A549 (cell line): ENCODE measurements at places on chromosomes 11 and 22. TPM values are rescaled to one million over a fixed set of nuclear protein-coding genes. Genes with fewer than 3 reads are reported as not detected.

The MYH9 gene
- 158 to 215 TPM (median 167 TPM) in 3 replicates for polyA plus RNA-seq

The SCGB2A2 gene
- polyA plus RNA-seq, result not detected in 3 replicates

GRCh38 chr11:115297330-115297729, 206.9 kb downstream of the CADM1 start:
- no peak for DNase-seq

- DNase-seq, result no peak
Observed at GRCh38 chr22:37418627-37419369, 8.5 kb downstream of the ELFN2 start.

- DNase-seq, result no peak
Observed at GRCh38 chr11:12765428-12765827, 91.2 kb downstream of the TEAD1 start.

- no peak for DNase-seq
Observed at GRCh38 chr11:132052342-132052741, 681.9 kb downstream of the NTM start.

- no peak for DNase-seq
Observed at GRCh38 chr11:1881442-1882264, 10.0 kb downstream of the PRR33 start.

The KCNC1 gene
- polyA plus RNA-seq, result 0.05 to 0.18 TPM (median 0.08 TPM) in 3 replicates

DNA sequence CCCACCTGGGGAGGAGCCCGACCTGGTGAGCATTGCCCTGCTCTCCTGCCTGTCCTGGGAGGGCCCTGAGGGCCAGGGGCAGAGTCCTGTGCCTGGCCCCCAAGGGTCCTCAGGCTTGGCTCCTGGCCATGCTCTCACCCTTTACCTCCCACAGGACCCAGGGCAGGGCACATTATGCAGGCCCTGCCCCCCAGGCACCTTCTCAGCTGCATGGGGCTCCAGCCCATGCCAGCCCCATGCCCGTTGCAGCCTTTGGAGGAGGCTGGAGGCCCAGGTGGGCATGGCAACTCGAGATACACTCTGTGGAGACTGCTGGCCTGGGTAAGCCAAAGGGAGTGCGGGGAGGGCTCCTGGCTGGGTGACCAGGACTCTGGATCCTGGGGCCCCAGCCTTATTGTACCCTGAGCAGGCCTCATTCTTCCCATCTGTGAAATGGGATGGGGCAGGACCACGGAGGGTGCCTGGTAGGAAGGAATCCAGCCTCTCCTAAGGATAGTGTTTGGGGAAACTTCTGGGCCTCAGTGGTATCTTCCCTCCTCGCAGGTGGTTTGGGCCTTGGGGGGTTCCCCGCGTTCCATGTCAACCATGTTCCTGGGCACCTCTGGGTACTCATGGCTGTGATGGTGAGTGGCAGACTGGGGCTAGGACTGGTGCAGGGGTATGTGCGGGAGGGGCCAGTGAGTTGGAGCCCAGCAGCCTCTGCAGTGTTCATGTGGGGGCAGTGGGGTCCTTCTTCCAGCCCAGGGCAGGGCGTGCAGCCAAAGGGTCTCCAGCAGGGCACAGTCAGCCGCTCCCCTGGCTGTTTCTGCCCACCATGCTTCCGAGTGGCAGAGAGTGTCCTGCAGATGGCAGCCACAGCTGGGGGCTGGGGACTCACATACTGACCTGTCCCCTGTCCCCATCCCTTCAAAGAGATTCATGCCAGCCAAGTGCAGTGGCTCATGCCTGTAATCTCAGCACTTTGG, 14.7 kb downstream of the RELT start:
- DNase-seq, result no peak

DNA sequence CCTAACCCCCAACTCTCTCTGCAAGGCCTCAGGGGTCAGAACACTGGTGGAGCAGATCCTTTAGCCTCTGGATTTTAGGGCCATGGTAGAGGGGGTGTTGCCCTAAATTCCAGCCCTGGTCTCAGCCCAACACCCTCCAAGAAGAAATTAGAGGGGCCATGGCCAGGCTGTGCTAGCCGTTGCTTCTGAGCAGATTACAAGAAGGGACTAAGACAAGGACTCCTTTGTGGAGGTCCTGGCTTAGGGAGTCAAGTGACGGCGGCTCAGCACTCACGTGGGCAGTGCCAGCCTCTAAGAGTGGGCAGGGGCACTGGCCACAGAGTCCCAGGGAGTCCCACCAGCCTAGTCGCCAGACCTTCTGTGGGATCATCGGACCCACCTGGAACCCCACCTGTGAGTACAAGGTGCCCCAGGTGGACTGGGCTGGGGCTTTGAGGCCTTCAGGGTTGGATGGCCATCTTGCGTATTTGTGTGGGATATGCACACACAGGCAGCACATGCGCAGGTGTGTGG, at the start of gene BEST1:
BEST1 (plus strand) TSS at position 317 of the 513 bp plus-strand sequence. CDS start 1,456 bp downstream, outside the sequence.
- no peak for DNase-seq

DNA sequence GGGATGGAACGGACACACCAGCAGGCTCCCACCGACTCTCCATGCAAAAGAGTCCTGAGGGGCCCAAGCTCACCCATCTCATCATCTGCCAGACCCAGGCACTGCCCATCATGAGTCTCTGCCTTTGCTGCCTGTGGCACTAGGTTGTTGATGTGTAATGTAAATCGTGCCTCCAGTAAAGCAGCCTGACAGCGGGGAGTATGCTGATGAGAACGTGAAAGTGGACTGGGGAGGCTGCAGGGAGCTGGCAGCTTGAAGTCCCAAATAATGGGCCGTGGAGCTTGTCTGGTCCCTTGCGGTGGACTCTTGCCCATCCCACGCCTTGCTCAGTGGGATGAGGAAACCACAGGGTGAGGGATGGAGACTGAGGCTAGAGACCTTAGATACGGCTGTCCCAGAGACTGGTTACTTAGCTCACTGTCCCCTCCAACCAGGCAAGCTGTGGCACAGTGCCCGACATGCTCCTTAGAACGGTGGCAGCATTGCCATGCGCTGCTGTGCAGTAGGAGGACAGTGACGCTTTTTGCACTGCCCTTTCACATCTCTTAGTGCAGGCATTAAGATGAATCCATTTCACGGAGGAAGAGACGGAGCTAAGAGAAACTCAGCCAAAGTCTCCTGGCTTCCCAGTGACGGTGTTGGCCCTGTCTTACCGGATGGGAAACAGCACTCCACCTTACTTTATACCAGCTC, 39.6 kb upstream of the PLET1 start:
- no peak for DNase-seq

DNA sequence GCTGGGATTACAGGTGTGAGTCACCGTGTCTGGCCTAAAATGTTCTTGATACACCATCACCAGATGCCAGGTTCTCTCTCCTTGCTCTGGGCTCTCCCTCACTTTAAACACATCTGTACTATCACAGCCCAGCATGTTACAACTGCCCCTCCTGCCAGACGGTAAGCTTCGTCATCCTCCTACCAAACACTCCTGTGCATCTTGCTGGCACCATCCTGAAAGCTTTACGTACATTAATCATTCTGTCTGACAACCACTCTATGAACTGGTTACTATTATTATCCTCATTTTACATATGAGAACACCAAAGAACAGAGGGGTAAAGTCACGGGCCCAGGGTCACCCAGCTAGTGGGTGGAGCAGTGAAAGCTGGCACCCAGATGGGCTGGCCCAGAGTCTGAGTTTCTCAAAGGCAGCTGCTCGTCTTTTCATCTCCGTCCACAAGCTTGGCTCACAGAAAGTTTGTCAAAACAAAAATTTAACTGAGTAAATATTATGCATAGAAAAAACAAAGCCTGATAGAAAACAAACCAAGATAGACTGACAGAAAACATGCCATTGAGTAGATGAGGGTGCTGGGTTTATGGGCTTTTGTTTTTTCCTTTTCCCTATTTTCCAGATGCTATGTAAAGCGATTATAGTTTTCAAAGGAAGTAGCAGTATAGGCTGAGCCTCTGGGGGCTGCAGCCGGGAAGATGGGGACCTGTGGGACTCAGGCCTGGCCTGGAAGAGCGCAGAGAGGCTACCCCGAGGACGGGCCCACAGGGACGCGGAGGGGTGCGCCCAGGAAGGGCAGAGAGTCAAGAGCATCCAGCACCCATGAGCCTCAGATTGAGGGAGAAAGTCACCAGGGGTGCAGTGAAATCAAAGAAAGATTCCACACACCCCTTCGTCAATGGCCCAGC, 9.5 kb downstream of the PLA2G6 start:
- no peak for DNase-seq

DNA sequence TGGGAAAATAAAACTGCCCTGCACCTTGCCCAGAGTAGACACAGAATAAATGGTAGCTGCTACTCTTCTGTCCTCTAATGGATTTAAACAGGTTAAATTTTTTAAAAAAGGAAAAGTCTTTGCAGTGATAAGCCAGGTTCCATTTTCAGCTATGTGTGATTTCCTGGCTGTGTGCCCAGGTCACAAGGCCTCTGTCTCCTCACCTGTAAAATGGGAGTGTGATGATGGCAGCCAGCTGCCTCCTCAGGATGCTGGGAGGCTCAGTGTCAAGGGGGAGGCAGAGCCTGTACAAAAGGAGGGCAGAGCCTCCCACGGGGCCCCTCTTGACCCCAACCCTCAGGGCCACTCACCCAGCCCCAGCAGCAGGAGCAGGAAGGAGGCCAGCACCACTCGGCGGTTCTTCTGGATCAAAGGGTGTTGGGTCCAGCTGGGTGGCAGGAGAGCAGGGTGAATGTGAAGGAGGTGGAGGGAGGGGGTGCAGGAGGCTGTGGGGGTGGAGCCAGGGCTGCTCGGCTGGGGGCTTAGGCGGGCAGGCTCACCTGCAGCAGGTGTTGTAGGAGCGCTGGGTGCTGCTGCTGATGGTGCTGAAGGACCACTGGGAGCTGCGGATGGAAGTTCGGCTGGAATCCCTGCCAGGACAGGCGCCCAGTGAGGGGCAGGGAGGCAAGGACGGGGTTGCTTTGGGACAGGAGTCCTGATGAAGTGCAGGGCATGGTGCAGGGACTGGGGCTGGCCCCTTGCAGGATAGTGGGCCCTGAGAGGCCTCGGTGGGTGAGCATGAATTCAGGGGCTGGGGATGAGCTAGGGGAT, 1.9 kb downstream of the TMEM134 start:
- DNase-seq, result no peak

- DNase-seq, result no peak
Observed at GRCh38 chr22:41661088-41661487, 27.6 kb downstream of the SNU13 start.

DNA sequence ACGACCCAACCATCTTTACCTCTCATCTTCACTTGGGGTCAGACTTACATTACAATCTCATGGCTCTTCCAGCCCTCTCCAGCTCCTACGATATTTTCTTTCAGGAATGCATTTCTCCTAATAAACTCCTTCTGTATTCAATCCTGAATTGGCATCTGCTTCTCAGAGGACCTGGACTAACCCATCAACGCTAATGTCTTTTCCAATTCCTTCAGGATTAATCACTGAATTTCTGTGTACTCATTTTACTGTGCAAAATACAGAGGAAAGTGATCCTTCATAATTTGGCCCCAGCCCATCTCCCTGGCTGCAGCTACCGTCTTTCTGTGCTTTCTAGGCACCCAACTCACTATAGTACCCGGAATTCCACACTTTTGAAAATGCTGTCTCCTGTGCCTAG, 239.2 kb downstream of the METTL15 start:
- no peak for DNase-seq

The SGSM1 gene
- 0.17 to 0.50 TPM (median 0.47 TPM) in 3 replicates for polyA plus RNA-seq

The DENND6B gene
- 1.7 to 2.3 TPM (median 1.9 TPM) in 3 replicates for polyA plus RNA-seq

The RIMBP3C gene
- polyA plus RNA-seq, result 0.17 to 0.27 TPM (median 0.24 TPM) in 3 replicates

- DNase-seq, result peak; percentile 54
Observed at GRCh38 chr22:35838855-35839576, 121.3 kb downstream of the APOL5 start.

DNA sequence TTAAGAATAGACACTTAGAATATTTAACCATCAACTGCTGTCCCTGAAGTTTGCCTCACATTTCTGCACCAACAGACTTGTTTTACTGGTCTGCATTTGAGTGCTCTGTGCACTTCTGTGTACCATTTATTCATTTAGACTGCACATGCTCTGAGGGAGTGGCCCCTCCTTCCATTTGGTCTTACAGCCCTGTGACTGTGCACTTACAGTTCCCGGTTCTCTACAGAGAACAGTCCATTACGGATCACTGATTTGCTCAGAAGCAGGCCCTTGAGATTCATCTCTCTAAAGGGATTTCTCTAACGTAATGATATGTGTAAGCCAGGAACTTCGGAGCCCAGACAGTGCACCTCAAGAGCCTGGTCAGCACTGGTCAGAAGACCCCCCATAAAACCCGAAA, 247.3 kb upstream of the BLID start:
- no peak for DNase-seq

DNA sequence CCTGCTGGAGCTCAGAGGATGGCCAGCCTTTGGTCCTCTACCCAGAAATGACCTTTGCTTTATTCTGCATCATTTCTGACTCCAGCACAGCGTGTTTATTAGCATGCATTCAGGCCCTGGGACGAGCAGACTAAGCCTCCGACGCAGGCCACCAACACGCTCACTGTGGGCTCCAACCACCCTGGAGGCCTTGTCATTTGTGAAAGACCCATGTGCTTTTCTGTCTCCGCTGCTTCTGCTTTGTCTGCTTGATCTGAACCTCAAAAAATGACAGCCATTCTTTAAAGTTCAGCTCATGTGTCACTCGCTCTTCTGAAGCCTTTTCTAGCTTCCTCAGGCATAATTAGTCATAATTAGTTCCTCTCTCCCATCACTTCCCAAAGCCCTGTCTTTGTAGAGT, 109.1 kb upstream of the TIMP3 start:
- DNase-seq, result no peak

The OR4A16 gene
- polyA plus RNA-seq, result not detected in 3 replicates

DNA sequence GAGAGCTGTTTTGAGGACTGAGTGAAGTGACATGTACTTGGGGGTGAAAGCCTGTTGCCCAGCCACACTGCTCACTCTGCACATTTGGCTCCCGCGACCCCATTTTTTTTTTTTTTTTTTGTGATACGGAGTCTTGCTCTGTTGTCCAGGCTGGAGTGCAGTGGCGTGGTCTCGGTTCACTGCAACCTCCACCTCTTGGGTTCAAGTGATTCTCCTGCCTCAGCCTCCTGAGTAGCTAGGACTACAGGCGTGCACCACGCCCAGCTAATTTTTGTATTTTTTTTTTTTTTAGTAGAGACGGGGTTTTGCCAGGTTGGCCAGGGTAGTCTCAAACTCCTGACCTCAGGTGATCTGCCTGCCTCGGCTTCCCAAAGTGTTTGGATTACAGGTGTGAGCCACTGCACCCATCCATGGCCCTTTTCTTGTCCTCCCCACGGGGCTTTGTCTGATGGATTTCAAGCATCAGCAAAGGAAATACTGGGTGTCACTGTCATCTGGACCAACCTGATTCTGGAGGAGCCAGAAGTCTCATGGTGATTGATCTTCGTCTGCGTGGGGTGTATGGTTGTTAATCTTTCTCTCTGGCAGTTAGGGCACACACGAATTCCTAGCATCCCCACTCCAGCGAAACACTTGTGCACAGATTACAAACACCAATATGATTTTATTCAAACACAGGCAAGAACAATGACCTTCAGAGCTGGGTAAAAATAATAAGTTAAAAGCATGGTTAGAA, 3.4 kb upstream of the UCP3 start:
- DNase-seq, result no peak

The ABTB2 gene
- polyA plus RNA-seq, result 14.4 to 18.3 TPM (median 15.4 TPM) in 3 replicates

GRCh38 chr11:119445379-119445778, 22.4 kb upstream of the THY1 start:
- DNase-seq, result no peak

- DNase-seq, result no peak
Observed at GRCh38 chr11:62273789-62274275, 3.9 kb downstream of the SCGB2A2 start.

GRCh38 chr11:119865661-119866156, 136.7 kb upstream of the NECTIN1 start:
- DNase-seq, result no peak

GRCh38 chr11:125091247-125091876, 20.1 kb downstream of the TMEM218 start:
- DNase-seq, result peak; percentile 33
